Endodermal cell (in vitro differentiated cells): ENCODE measurements at places on chromosomes 16 and 17.

DNA sequence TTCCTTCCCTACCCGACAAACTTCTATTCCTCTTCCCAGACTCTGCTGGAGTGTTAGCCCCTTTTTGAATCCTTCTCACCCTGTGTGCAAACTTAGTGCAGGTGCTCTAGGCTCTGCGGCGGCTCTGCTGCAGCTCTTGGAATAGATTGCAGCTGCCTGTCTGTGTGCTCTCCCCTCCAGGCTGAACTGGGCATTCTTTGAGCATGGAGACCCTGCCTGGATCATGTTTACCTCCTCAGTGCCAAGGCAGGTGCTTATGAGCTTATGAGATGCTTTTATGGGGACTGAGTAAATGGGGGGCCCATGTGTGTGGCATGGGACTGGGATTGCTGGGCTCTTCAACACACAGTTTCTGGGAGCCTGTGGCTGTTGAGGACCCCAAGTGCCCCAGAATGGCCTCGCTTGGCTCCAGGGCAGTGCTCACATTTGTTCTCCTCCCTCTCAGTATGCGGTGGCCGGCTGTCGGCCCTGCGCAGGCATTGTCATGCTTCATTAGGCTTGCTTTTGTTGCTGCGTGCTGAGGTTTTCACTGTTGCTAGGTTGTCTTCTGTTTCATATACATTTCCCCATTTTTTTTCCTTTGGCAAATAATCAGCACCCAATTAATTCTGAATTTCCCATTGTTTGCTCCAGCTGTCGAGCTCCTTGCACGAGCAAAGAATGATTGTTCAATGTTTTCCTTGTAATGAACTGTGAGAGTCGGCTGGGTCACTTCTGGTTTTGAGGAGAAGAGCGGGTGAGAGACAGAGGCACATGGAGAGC lies 185.5 kb upstream of the NLRP1 start:
- H3K4me1 ChIP-seq = no peaks in the 10 kb centered on the region
- H3K36me3 ChIP-seq = no peaks in the 10 kb centered on the region
- no peak overlapping the region for H3K4me3 ChIP-seq
- DNase-seq = no peak
- peak overlapping the region; percentile 99 for H3K27ac ChIP-seq

DNA sequence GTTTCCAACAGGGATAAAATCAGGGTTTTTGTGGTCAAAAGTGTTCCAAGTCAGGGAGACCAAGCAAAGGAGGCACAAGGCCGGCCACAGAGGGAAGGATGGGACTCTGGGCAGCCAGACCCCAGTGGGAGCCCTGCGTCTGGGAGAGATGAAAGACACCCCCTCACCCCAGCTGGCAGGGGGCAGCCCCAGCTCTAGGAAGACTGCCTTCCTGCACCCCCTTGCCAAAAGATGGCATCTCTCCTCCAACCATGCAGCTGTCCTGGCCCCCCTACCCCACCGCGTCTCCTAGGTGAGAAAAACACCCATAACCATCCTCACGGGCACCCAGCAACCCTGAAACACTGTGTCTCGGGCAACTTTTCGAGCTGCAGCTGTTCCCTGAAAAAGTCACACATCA lies 51.3 kb downstream of the CUEDC1 start:
- H3K27me3 ChIP-seq = no peaks in the 10 kb centered on the region
- H3K4me3 ChIP-seq = no peak overlapping the region
- H3K27ac ChIP-seq = peak overlapping the region; percentile 55
- no peaks in the 10 kb centered on the region for H3K36me3 ChIP-seq
- H3K4me1 ChIP-seq = peaks cover 34% of the 10 kb centered on the region
- DNase-seq = no peak

DNA sequence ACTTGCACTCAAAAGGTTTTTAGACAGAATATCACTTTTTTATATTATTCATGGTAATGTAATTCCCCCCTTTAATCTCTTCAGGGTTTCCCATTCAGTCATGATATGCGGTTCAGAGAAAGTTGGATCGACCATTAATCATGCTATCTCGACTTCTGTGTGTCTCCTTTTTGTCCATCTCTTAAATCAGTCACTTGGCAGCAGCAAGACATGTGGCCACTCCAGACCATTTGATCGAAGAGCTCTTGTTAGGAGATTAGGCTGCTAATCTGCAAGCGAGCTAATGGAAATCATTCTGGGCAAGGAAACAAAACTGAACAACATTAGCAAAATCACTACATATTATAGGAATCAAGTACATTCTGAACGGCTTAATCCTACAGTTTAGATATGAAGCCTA lies 449.9 kb downstream of the WWOX start:
- no peak overlapping the region for H3K27ac ChIP-seq
- no peaks in the 10 kb centered on the region for H3K36me3 ChIP-seq
- no peaks in the 10 kb centered on the region for H3K27me3 ChIP-seq
- no peaks in the 10 kb centered on the region for H3K4me1 ChIP-seq
- no peak overlapping the region for H3K4me3 ChIP-seq

GRCh38 chr16:28151180-28151579 lies 60.6 kb downstream of the XPO6 start:
- H3K36me3 ChIP-seq = peaks cover 49% of the 10 kb centered on the region
- DNase-seq = no peak
- H3K4me3 ChIP-seq = no peak overlapping the region
- no peaks in the 10 kb centered on the region for H3K27me3 ChIP-seq
- H3K4me1 ChIP-seq = peaks cover 8% of the 10 kb centered on the region

- peaks cover 3% of the 10 kb centered on the region for H3K4me1 ChIP-seq
- peak; percentile 40 for DNase-seq
- no peaks in the 10 kb centered on the region for H3K27me3 ChIP-seq
- H3K4me3 ChIP-seq = no peak overlapping the region
- no peak overlapping the region for H3K27ac ChIP-seq
Measured at GRCh38 chr17:50843150-50843905, 7.9 kb downstream of the WFIKKN2 start.

GRCh38 chr17:2825253-2825970 lies 29.2 kb downstream of the RAP1GAP2 start:
- H3K27ac ChIP-seq = no peak overlapping the region
- H3K4me3 ChIP-seq = no peak overlapping the region
- DNase-seq = no peak
- peaks cover 5% of the 10 kb centered on the region for H3K4me1 ChIP-seq

DNA sequence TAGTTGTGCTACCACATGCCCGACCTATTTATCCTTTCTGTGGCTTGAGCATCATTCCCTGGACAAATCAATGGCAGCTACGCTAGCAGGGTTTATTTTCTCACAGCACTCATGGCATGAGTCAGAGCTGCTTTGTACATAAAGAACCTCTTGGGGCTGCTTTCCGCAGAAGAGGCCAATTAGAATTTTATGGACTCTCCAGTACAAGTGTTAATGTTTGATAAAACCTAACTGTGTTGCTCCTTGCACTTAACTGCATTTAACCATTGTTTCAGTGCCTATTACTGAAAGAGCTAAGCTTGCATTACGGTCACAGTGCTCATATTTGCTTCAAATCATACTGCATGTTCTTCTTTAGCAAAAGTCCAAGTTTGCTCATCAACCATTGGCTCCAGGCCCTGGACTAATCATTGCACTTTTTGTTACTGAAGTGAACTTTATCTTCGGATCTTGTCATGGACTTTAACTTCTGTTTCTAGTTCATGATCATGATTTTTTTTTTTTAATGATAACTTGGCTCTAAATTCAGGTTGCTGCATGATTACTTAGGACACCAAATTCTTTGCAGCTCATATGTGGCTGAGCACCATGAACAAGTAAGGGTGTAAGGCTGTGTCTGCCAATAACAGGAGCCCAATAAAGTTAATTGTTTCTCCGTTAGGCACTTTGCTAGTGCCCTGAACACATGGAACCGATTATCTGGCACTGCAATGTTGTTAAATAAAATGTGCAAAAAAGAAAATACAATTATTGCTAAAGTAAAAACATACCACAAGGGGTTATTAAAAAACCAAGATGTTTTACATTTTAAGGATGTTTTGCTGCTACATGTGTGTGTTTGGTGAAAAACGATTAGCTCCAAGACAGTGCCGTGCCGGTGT lies 492.2 kb downstream of the KCNJ2 start:
- no peak overlapping the region for H3K27ac ChIP-seq
- no peak for DNase-seq
- H3K27me3 ChIP-seq = no peaks in the 10 kb centered on the region
- H3K36me3 ChIP-seq = no peaks in the 10 kb centered on the region
- H3K4me1 ChIP-seq = no peaks in the 10 kb centered on the region
